ENCODE measurements at places on chromosomes 16 and 17. TPM values are rescaled to one million over a fixed set of nuclear protein-coding genes. Genes with fewer than 3 reads are reported as not detected.

DNA sequence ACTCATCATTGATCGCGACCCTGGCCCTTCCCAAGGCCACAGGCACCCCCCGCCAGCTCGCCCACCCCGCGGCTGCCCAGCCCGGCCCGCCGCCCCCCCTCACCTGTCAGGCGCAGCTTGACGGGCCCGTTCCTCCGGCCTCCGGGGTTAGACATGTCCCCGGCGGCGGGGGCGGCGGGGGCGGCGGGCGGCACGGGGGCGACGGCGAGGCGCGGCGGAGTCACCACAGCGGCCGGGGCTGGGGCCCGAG is 456 bp downstream of the SMURF2 start:
- no peak for DNase-seq

Gene OTOP2
- total RNA-seq = 0.05 TPM

DNA sequence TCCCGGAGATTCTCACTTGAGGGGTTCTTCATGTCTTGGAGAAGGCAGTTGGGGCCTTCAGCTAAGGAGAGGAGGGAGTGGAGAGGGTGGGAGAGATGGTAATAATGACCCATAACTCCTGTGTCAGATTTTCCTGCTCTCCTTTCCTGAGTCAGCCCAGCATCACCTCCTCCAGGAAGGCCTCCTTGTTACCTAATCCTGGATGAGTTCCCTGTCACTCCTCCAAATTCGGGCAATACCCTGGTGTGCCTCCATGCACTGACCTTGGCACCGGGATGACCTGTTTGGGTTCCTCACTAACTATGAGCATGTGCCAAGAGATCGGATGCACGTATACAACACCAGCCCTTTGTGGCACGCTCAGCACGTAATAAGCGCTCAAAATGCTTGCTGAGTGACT is 38.8 kb downstream of the SDK2 start:
- DNase-seq = no peak

Gene LGALS9B
- total RNA-seq = 0.05 TPM

DNA sequence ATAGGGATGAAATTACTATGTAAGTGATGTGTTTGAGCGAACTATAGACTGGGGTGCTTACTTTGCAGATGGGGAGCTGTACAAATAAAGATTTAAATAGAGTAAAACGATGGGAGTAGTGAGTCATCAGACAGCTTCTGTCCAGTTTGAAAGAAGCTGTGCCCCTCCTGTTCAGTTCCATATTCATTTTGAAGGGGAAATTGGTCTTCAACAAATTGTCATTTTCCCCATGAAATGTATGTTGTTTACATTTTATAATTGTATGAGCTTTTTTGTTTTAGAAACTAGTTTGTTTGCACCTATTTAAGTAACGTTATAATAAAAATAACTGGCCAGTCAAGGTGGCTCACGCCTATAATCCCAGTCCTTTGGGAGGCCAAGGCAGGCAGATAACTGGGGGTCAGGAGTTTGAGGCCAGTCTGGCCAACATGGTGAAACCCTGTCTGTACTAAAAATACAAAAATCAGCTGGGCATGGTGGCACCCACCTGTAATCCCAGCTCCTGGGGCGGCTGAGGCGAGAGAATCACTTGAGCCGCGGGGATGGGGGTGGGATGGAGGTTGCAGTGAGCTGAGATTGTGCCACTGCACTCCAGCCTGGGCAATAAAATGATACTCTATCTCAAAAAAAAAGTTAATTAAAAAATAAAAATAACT is 20.2 kb downstream of the SEC14L1 start:
- DNase-seq = no peak

GRCh38 chr16:89744813-89745212 is 23.5 kb downstream of the ZNF276 start:
- no peak for DNase-seq

DNA sequence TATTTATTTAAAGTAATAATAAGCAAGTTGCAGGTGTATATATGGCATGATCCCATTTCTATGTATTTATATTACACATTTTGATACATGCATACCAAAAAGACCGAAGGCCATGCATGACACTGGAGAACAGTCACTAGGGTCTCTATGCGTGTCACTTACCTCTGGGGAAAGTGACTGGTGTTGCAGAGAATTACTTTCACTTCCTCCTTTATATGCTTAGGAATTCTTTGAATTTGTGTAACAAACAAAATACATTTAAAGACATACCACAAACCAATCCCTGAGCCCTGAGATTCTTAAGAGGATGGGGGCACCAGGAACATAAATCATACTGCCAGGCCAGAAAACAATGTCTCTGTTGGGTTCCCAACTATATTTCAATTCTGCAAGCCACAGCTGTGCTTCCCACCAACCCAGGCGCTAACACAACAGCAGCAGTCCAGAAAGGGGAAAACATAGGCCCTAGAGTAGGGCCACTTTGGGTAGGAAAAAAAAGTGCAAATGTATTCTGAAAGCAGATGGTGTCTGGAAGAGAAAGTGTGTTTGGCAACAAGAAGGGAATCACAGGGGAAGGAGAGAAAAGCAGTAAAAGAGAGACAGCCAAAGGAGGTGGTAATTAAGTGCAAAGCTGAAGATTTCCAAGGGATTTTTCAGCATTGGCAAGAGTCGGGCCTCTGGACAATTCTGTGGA is 24.5 kb upstream of the HYDIN start:
- no peak for DNase-seq

Gene SCIMP
- 0.80 TPM for total RNA-seq

DNA sequence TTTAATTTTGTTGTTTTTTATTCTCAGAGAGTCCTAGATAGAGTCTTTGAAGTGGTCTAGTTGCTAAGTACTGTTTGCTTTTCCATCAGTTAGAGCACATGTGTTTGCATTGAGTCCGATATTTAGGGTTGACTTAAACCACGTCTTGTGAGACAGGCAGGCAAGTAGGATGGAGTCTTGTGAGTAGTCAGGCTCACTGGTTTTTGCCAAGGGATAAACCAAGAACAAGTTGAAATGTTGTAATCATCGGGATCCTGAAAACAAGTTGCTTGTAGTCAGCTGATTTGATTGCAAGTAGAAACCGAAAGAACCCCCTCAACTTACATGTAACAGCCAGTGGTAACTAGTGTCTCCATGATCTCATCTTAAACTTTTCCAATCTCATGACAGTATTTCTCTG is 17.2 kb downstream of the ATP6V0A1 start:
- DNase-seq = no peak

DNA sequence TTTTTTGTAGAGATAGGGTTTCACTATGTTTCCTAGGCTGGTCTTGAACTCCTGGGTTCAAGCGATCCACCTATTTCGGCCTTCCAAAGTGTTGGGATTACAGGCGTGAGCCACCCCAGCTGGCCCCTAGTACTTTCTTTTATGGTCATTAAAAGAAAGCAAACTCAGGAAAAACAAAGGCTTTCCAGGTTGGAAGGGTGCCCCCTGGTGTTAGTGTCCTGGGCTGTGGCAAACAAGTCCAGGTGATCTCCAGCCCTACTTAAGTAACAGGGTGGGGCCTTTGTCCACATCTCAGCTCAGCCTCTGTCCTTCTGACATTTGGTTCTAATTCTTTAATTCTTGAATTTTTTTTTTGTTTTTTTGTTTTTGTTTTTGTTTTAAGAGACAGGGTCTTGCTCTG is 6.9 kb downstream of the IGFBP4 start:
- DNase-seq = no peak

Gene CDR2
- 24.0 TPM for total RNA-seq

DNA sequence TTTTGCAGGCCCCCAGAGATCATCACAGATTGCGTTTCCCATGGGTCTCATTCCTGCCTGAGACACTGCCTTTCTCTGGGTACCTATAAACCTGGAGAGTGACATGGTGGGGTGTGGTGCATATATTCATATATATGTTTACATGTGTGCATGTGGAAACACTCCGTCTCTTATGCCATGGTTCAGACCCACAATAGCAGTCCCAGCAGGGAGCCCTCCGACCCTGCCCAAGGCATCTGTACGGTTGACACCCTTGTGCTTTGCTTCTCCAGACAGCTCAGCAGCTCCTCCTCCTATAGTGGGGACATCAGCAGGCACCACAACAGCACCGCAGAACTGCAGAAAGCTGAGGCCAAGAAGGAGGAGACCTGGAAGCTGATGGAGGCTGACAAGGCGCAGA is 116.8 kb downstream of the ABCC6 start:
- no peak for DNase-seq

Gene BAHCC1
- total RNA-seq = 5.8 TPM

DNA sequence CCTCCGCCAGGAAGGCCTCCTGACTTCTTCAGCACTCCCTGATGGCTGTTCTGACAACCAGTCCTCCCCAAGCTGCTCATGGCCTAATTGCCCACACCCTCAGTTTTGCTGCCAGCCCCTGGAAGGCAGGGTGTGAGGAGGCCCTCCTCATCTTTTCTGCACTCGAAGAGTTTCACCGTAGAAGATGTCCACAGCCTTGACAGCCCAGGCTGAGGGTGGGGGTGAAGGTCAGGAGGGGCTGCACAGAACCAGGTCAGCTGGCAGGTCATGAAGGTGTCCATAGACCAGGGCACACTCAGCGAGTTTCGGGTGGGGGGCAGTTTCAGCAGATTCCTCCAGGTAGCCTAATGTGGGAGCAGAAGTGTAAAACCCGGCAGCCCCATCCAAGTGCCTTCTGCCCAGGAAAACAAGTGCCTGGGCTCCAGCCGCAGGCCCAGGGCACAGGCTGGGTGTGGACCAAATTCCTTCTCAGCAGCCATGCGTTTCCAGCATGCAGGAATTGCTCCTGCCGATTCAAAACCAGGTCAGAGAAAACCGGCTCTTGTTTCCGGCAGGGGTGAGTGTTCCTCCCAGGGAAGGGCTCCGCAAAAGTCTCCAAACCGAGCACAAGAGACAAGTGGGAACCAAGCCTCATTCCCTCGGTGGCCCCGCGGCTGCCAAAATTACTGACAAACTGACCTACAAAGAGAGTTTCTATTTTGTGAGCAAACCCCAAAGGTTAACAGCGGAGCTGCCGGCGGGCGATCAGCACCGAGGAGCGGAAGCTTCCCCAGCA is 228.8 kb downstream of the C16orf78 start:
- no peak for DNase-seq

GRCh38 chr17:59642565-59642964 is 22.9 kb downstream of the CLTC start:
- DNase-seq = no peak

- DNase-seq = no peak
Observed at GRCh38 chr17:45201457-45201856, 20.2 kb upstream of the FMNL1 start.

- DNase-seq = no peak
Observed at GRCh38 chr17:59513934-59514841, 51.2 kb upstream of the DHX40 start.

DNA sequence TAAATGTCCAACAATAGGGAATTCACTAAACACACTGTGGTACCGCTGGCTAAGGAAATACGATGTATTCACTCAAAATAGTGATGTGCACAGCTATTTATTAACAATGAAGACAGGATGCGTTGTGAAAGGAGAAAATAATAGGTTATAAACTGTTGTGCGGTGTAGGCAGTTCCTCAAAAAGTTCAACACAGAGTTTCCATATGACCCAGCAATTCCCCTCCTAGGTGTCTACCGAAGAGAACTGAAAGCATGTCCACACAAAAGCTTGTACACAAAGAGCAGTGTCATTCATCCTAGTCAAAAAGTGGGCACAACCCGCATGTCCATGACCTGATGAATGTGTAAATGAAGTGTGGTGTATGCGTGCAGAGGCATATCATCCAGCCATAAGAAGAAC is 1.2 kb upstream of the CES1 start:
- DNase-seq = no peak

Data from thymus (tissue), 14 donors.